ENCODE measurements at places on chromosomes 5 and 9. TPM values are rescaled to one million over a fixed set of nuclear protein-coding genes. Genes with fewer than 3 reads are reported as not detected.
A peak's percentile ranks its signal among the peaks of the same experiment; 100 is the strongest.

- H3K4me3 ChIP-seq: no peak overlapping the region
- H3K27ac ChIP-seq: no peak overlapping the region
- H3K27me3 ChIP-seq: no peaks in the 10 kb centered on the region
- H3K36me3 ChIP-seq: no peaks in the 10 kb centered on the region
- no peaks in the 10 kb centered on the region for H3K4me1 ChIP-seq
Observed at GRCh38 chr5:51559921-51560658, 176.8 kb downstream of the ISL1 start.

DNA sequence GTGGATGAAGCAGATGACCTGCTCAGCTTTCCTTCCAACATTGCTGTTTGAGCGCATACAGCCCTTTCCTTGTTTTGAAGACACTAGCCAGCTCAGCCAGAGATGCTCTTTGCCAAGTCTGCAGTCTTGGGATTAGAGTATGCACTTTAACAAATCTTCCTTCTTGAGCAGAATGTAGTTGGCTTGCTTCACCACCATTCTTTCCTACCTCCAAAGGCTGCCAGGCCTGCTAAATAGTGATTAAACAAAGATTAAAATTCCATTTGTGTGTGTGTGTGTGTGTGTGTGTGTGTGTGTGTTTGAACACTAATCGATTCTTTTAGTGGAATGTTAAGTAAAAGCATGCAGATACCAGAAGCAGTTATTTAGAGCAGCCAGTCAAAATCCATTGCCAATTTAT, 97.6 kb downstream of the GALNT10 start:
- H3K27me3 ChIP-seq: no peaks in the 10 kb centered on the region
- no peak for DNase-seq
- H3K36me3 ChIP-seq: no peaks in the 10 kb centered on the region
- H3K27ac ChIP-seq: no peak overlapping the region
- no peak overlapping the region for H3K4me3 ChIP-seq
- H3K4me1 ChIP-seq: peaks cover 11% of the 10 kb centered on the region

DNA sequence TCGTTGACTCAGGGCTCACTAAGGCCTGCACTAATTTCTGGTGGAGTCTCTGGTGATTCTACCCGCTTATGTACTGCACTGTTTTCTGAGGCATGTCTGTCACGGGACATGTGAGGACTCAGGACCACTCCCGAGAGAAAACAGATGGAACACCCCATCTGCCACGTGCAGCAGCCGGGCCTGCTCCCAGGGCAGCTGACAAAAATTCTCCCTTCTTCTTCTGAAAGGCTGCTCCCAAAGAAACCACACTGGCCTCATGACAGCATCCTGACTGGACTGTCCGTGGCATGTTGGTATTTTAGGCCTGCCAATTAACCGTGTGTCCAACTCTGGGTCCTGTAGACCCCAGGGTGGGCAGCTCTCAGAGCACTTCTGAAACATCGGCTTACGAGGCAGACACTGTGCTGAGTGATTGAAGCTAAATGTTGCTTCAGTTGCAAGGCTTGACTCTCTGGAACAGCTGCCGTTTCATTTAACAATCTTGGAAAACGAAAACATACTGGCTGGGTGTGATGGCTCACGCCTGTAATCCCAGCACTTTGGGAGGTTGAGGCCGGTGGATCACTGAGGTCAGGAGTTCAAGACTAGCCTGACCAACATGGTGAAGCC, 39.0 kb downstream of the FAM240B start:
- no peaks in the 10 kb centered on the region for H3K36me3 ChIP-seq
- H3K4me1 ChIP-seq: no peaks in the 10 kb centered on the region
- no peak overlapping the region for H3K27ac ChIP-seq
- no peaks in the 10 kb centered on the region for H3K27me3 ChIP-seq

DNA sequence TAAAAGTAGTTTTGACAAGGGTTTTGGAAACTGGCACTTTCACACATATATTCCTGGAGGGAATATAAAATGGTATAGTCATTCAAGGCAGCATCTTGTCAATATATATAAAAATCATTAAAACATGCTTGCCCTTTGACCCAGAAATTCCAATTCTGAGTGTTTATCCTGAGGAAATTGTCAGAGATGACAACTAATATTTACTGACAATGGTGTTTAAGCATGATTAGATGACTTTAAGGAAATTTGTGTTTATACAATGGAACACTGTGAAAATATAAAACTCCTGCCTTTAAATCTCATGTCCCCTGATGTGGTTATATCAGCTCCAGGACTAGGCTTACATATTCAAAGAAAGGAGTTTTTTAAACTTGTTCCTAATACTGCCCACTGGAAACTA, 25.6 kb downstream of the PCSK1 start:
- H3K36me3 ChIP-seq: no peaks in the 10 kb centered on the region
- DNase-seq: no peak
- peaks cover 3% of the 10 kb centered on the region for H3K27me3 ChIP-seq
- no peak overlapping the region for H3K27ac ChIP-seq
- H3K4me1 ChIP-seq: no peaks in the 10 kb centered on the region

DNA sequence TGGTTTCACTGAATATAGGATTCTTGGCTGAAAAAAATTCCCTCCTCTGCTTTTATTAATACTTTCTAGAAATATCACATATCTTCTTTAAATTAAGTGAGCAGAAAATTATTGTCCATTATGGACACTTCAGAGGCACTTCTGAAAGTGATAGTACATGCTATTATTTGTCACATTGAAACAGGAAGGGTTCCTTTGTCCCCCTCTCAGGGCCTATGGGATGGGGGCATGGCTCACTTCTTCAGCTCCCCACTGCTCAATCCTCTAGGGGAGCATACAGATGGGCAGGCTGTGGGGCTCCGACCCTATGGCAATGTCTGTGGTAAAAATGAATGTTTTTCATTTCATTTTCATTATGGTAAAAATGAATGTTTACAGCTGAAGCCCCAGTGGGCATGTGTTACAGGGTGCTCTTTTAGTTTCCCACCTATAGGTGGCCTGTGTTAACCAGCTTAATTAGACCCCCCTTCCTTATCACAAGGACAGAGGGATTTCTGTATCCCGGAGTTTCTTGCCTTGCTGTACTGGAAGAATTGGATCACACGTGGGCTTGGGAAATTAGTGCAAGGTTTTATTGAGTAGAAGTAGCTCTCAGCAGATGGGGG, 1225.2 kb downstream of the PTPRD start:
- H3K36me3 ChIP-seq: no peaks in the 10 kb centered on the region
- H3K4me1 ChIP-seq: no peaks in the 10 kb centered on the region
- H3K27ac ChIP-seq: no peak overlapping the region
- no peaks in the 10 kb centered on the region for H3K27me3 ChIP-seq
- no peak overlapping the region for H3K4me3 ChIP-seq

DNA sequence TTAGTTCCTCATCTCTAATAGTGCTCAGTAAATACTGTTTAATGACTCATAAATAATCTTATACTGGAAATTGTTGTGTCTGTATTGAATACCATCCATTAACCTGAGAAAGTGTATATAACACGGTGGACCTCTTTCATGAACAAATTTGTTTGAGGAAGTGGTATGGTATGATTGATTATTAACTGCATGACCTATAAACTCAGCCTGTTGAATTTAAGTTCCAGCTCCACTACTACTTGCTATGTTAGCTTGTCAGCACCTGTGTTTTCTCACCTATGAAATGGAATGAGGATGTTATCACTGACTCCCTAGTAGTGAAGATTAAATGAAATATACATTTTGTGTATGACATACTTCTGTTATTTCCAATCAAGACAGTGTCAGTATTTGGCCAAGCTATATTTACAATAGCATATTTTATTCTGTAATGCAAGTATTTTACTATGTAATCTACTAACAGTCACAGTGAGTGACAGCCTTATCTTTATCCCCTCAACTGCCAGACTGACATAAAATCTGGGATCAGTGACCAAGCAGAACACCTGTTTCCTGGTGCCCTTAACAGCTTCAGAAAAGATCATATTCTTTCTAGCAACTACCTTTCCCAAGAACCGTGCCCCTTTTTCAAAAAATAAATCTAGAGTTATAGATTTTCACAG, 77.3 kb upstream of the ITGA1 start:
- H3K36me3 ChIP-seq: no peaks in the 10 kb centered on the region
- H3K4me1 ChIP-seq: no peaks in the 10 kb centered on the region
- no peaks in the 10 kb centered on the region for H3K27me3 ChIP-seq

GRCh38 chr5:143436871-143437270, 33.4 kb upstream of the NR3C1 start:
- peak; percentile 46 for DNase-seq
- peaks cover 53% of the 10 kb centered on the region for H3K4me1 ChIP-seq
- H3K36me3 ChIP-seq: no peaks in the 10 kb centered on the region
- H3K27ac ChIP-seq: no peak overlapping the region

DNA sequence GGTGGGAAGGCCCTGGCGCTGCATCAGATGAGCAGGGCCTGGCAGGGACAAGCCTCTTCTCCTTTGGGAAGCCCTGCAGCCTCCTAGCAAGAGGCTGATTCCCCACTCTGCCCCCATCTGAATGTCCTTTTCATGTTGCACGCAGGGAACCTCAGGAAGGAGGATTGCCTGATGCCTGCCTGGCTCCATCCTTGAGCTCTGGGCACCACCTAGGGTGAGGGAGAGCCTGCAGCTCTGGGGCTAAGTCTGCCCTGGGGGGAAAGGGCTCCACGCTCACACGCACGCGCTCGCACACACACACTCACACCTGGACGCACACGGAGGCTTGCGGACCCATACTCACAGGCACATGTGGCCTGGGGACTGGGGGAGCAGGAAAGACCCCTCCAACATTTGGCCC, 86.6 kb downstream of the LMX1B start:
- peaks cover 15% of the 10 kb centered on the region for H3K27me3 ChIP-seq
- no peaks in the 10 kb centered on the region for H3K36me3 ChIP-seq

DNA sequence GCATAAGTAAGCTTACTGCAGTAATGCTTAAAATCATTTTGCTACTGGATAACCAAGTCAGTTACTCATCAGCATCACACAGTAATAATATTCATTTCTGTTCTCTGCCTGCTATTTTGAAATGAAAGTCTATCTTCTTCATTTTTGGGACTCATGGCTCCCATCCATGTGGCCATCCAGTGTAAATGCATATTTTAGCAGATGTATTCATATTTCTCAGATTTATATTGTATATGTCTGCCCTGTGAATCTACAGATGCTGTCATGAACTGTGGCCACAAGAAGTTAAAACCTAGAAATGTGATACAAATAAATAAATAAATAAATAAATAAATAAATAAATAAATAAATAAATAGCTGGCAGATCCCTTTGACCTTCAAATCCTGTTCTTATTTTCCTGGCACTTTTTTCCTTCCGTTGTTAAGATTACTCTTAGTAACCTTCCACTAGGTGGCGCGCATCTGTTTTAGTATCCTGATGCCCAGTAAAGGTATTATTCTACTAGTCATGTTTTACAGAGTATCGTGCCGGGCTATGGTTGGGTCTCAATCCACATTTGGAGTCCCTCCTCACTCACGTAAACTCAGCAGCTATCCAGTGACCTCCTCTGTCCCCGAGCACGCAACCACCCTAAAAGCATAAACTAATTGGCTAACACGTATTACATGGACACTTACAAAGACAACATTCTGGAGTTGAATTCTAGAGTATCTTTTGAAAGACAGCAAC, 79.2 kb upstream of the IL7R start:
- H3K27ac ChIP-seq: no peak overlapping the region
- H3K27me3 ChIP-seq: no peaks in the 10 kb centered on the region
- no peaks in the 10 kb centered on the region for H3K4me1 ChIP-seq

Gene PCSK5
- 12.0 TPM for polyA plus RNA-seq

Gene ELOVL7
- 0.20 TPM for polyA plus RNA-seq

Gene ST6GALNAC6
- polyA plus RNA-seq: 21.4 TPM

Gene OR13J1
- polyA plus RNA-seq: not detected

All from CD14-positive monocyte (primary cell).